NCI-H187 (cell line): ENCODE measurements at places on chromosomes 5 and 9.
A peak's percentile ranks its signal among the peaks of the same experiment; 100 is the strongest.

GRCh38 chr5:82656341-82656761 lies 378.2 kb upstream of the RPS23 start:
- DNase-seq = no peak

GRCh38 chr9:136762915-136763648 lies 1.2 kb downstream of the LCN15 start:
- DNase-seq = peak; percentile 20

- no peak for DNase-seq
Observed at GRCh38 chr5:122022966-122023365, 55.1 kb downstream of the LOX start.

- no peak for DNase-seq
Observed at GRCh38 chr5:134580001-134580460, 52.6 kb downstream of the SAR1B start.

GRCh38 chr5:19608444-19609002 lies 379.5 kb downstream of the CDH18 start:
- no peak for DNase-seq
